Omental fat pad (tissue), 4 donors: ENCODE measurements at places on chromosomes 1 and 21.

GRCh38 chr1:6470132-6471085 is 4.4 kb upstream of the TNFRSF25 start:
- no peak for DNase-seq

- DNase-seq, result peak; percentile 15
These were observed 2.4 kb upstream of the PRAMEF18 start for GRCh38 chr1:13228343-13228781.

DNA sequence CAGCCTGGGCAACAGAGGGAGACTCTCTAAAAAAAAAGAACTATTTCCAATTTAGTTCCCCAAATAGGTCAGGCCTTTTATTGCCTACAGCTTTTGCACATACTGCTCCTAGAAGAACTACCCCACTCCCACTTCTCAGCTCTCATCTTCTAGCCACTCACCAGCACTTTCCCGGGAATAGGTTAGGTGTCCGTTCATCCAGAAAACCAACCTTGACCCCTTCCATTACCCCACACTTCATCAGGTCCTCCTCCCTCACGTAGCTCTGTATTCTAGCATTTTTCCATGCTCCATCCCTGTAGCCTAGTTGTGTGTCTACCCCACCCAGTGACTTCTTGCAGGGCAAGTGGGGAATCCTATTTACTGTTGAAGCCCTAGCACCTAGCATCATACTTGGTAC is 42.6 kb downstream of the C8B start:
- DNase-seq, result no peak

- no peak for DNase-seq
These were observed 6.7 kb downstream of the PM20D1 start for GRCh38 chr1:205843036-205843859.

DNA sequence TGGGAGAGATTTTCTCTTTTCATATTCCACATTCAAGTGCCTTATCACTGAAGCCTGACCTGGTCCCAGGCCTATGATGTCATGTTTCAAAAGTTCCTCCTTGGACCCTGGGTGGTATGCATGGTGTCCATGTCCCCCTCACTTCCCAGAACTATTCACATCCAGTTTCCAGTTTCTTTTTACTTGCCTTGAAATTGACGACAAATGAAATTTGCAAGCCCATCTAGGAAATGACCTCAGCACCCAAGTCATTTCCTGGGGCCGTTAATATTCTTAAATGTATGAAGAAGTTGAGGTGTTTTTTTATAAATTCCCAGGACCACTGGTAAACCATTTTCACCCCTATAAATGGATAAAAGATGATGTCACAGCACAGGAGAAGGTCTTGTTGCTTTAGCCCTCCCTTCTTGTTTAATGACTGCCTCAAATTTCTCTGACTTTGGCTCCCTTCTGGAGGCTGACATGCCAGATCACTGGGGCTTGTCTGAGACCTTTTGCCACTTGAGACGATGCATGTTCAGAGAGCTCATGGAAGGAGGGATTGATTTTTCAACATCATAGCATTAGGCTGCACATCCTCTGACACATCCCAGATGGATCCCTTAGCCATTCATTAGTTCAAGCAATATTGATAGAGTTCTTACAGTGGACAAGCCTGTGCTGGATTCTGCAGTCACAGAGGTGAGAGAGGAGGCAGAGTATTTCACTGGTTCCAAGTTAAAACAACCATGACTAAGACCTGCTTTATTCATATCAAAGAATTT is 221.3 kb downstream of the PLPP3 start:
- no peak for DNase-seq

GRCh38 chr1:242886137-242886536 is 361.6 kb upstream of the PLD5 start:
- no peak for DNase-seq

DNA sequence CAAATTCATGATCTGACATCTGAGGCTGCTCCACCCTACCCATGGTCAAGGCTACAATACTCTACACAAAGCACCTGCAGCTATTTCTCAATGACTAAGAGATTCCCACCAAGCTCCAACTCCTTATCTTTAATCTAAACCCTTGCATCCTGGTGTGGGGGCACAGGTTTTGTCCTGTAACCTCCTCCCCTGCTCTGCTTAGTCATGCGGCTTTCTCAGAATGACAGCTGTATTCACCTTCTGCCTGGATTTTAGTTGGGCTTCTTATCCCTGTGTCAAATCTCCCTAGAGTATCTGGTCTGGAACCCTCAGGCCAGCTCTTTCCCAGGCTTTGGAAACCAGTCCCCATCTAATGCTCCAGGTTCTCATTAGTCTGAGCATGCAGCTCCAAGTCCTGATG is 159.0 kb downstream of the BARHL2 start:
- DNase-seq, result no peak

DNA sequence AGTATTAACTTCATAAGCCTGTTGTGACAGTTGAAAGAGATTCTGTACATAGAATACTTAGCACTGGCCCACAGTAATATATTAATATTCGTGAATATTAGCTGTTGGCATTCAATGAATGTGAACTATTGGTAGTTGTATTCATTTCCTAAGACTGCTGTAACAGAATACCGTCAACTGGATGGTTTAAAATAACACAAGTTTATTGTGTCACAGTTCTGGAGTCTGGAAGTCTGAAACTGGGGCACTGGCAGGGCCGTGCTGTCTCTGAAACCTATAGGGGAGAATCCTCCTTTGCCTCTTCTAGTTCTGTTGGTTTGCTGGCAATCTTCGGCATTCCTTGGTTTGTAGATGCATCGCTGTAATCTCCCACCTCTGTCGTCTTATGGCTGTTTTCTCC is 47.5 kb downstream of the OLFML3 start:
- no peak for DNase-seq

DNA sequence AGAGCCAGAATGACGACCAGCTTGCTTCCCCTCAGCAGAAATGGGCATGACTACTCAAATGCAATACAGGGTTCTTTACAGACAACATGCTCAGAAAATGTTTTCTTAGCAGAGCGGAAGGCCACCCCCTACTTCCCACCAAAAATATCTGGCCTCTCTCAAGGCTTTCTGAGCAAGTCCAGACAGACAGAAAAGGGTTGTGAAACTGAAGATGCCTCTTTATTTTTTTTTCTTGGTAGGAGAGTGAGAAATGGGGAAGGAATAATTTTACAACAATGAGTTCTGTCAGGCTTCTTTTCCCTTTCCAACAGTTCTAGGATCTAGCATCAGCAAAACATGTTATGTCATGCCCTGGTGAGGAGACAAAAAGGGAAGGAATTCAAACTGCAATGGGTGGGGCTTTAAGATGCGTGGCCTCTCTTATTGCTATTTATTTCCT is 172.0 kb upstream of the CAMK1G start:
- DNase-seq, result no peak

GRCh38 chr21:31343680-31344480 is at the start of gene TIAM1:
Gene TIAM1, minus strand, starts transcription at chr21:31344261. Its CDS starts 77,289 bp downstream, at chr21:31266972.
- peak; percentile 38 for DNase-seq

GRCh38 chr1:12386130-12386529 is 156.3 kb downstream of the VPS13D start:
- DNase-seq, result no peak
